NT2/D1 (cell line): ENCODE measurements at places on chromosomes 11 and 22.
A peak's percentile ranks its signal among the peaks of the same experiment; 100 is the strongest.

GRCh38 chr11:74000307-74001133 is 8.4 kb downstream of the UCP3 start:
- DNase-seq: no peak

GRCh38 chr11:99683933-99684332 is 663.2 kb downstream of the CNTN5 start:
- DNase-seq: no peak

GRCh38 chr22:38981005-38981991 is 849 bp upstream of the APOBEC3B start:
- no peak for DNase-seq

- DNase-seq: no peak
These were observed 13.8 kb downstream of the EHF start for GRCh38 chr11:34634694-34635062.

DNA sequence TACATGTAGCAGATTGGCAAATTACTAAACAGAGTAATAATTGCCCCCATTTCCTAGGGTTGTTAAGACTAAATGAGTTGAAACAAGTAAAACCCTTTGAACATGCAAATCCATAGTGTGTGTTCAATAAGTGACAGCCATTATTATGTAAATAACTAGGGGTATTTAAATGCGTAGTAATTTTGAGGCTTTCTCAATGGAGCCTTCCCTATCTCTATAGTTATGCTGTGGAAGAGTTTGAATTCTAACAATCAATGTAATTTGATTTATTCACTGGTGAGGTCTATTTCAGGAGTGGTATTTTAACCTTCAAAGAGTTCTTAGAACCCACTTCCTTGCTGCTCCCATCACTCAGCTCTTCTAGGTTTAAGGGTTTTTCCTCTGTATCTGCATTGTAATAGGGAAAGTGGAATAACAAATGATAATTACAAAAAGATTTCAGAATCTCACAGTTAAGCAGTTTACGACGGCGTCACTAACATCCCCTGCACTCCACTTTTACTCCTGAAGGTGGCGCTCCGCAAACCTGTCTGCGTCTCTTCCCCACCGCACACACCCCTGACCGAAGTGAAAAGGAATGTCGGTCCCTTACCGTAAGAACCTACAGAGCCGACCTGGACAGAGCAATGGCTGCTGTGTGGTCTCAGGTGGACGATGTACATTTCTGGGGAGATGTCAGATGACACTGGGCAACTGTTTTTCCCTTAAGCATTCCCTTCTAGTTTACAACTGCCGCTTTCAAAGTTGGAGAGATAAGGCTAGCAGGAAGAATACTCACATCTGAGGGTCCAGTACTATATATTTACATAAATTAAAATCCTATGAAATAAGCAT is 80.8 kb downstream of the ZC3H12C start:
- DNase-seq: peak; percentile 82

- DNase-seq: no peak
These were observed 2.6 kb downstream of the AP1B1 start for GRCh38 chr22:29385748-29386147.

DNA sequence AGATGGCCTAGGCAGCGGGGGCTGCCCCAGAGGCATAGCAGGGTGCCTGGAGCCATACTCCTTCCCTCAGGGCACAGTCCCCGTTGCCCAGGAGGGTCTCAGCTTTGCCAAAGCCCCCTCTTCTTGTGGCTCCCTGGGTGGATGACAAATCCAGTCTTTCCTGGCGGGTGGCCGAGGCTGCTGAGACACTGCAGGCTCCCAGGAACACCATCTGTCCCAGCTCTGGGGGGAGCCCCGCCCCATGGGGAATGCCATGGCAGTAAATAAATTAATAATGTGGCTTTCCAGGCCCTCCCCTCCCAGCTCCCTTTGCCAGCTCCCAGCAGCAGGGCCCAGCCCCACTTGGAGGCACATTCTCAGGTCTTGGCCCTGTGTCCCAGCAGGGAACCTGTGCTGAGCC is 45.0 kb downstream of the PDE2A start:
- DNase-seq: no peak

DNA sequence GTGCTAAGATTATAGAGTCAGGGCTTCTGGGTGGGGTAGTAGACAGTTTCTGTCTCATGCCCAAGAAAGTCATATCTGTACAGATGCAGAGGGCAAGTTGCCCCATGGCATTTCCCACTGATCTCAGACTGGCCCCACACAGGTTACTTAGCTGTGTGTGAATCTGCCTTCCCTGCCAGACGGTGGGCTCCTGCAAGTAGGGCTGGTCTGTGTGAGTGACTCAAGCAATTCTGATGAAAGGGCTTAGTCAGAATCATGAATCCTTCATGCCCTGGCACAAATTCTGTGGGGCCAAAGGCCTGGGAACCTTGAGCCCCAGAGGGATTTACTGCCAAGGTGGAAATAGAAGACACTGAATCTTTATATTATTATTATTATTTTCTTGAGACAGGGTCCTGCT is 30.4 kb downstream of the USH1C start:
- no peak for DNase-seq

- DNase-seq: no peak
These were observed 69.1 kb downstream of the SMCO4 start for GRCh38 chr11:93474123-93474522.

DNA sequence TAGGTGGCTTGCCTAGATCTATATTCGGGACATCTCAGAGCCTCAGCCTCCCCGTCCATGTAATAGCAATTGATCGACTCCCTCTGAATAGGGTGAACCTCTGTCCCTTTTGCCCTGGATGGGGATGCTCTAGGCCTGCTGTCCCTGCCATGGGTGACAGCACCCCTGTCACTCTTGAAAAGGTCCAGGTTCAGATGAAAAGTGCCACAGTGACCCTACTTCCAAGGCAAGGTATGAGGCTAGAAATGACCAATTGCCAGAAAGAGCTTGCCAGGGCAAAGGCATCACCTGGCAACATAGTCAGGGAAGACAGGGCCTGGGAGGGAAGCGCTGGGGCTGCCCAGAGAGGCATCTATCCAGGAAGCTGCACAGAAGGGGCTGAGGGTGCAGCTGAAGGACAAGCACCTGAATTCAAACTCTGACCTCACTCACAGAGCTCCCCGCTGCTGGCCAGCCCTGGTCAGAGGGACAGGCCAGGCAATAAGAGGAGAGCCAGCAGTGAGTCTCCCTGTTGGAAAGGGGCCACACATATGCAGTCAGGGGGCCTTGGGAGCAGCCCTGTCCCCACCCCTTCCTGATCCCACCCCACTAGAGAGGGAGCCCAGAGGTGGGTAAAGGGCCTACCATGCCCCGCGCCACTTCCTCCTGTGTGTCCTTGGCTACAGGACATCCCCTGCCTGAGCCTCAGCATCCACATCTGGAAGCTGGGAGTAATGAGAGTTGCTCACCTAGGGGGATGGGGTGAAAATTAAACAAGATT is 9.0 kb upstream of the APOBEC3A start:
- no peak for DNase-seq

- DNase-seq: no peak
These were observed 12.6 kb downstream of the UVRAG start for GRCh38 chr11:75827562-75827961.

DNA sequence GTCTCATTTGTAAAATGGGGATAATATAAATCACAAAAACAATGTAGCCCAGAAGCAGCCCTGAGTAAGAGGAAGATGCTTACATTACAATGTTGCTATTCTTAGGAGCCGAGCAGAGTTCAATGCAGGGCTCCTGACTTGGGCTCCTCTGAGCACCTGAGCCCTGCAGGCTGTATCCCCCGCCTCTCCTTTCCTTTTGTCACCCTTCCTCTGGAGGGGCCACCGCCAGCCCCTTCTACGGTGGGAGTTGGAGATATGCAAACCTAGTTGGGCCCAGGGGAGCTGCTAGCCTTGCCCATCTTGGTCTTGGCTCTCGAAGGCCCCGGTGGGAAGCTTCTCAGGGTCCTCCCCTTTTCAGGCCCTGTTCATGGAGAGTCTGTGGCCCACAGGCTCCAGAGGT is 8.4 kb upstream of the CSNK1E start:
- DNase-seq: peak; percentile 83

GRCh38 chr11:117443266-117444186 is 115.9 kb downstream of the CEP164 start:
- peak; percentile 49 for DNase-seq

- DNase-seq: no peak
These were observed 21.2 kb downstream of the TBRG1 start for GRCh38 chr11:124643605-124644425.

- DNase-seq: no peak
These were observed 17.3 kb upstream of the PPARA start for GRCh38 chr22:46132830-46133587.

- no peak for DNase-seq
These were observed 2.1 kb downstream of the TOLLIP start for GRCh38 chr11:1307163-1307870.
